Stimulated activated CD8-positive, alpha-beta memory T cell treated with anti-CD3 and anti-CD28 coated beads, Interleukin-4, amount 100 ng/mL, for 1 hour (primary cell): ENCODE measurements at places on chromosomes 6 and 20.

DNA sequence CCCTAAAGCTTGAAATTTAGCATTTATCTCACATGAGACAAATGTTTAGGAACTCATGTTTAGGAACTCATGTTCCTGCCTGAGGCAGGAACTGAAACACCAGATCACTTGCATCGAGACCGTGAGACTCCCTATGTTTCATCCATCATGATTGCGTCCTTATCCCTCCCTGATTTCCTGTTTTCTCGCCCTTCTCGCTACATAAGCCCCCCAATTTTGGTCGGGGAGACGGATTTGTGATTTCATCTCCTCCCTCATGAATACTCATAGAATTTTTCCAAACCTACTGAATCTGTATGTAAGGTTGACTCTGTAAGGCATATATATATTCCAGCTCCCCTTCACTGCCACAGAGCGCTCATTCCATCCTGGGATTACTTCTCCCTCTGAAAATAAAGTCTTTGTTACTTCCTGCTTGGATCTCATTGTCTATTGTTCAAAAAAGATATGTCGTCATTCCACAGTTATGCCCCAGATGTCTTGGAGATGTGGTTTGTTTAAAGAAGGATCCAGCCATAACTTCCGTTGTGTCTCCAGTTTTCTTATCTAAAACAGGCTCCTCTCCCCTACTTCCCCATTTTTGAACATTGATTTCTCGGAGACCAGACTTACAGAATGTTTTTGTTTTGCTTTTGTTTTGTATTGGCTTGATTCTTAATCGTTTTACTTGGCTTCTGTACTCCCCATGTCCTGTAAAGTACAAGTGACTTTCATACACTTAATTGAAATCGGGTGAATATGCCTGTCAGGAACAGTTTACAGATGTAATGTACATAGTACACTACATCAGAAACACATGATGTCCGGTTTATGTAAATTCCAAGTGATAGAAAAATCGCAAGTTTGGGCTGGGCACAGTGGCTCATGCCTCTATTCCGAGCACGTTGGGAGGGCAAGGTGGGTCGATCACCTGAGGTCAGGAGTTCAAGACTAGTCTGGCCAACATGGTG, 118.7 kb downstream of the HFE start:
- no peak for DNase-seq

GRCh38 chr20:40720826-40721225, 31.8 kb upstream of the MAFB start:
- no peak for DNase-seq

DNA sequence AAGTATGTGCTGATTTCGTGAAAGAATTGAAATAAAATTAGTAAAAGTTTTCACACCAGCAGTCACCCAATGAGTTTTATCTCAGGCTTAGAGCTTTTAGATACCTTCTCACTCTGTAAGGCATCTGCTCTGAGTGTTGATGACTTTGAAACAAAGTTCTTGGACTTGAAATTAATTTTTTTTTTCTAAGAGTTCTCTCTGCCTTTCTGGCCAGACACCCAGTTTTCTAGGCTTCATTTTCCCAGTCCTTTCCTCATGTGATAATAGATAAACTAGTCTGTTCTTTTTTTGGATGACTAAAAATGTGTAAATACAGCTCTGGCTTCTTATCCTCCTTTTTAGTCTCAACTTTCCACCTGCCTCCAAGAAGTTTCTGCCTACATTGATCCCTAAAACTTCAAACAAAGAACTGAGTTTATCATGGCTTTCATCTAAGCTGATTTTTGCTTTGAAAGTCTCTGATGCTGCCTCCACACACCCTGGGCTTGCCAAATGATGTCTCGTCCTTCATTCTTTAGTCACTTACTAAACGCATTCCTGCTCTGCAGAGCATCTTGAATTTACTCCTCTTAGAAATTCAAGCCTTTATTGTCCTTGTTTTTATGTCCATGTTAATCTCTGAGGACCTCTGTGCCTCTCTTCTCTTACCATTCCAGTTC, 32.7 kb downstream of the SLX4IP start:
- DNase-seq: no peak

DNA sequence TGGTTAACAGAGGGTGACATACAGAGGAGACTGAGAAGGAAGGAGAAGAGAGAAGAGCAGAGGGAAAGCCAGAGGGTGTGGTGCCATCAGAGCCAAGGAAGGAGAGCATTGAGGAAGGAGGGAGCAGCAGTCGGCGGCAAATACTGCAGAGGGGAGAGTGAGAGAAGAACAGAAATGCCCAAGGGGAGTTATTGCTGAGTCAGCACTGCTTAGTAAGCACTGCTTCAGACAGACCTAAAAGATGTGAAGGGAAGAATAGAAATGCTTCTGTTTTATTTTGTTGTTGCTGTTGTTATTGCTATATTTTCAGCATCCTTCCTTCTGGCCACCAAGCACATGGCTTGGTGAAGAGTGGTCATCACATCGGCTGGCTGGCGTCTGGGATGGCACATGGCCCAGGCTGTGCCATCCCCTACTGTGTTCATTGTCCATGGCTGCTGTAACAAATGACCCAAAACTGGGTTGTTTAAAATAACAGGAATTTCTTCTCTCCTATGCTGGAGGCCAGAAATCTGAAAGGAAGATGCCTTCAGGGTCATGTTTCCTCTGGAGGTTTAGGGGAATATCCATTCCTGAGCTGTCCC, 204.1 kb upstream of the CNR1 start:
- no peak for DNase-seq

GRCh38 chr6:119470893-119471542, 121.5 kb upstream of the MAN1A1 start:
- no peak for DNase-seq

- no peak for DNase-seq
These were observed 60.9 kb downstream of the RPRD1B start for GRCh38 chr20:38094373-38094891.

DNA sequence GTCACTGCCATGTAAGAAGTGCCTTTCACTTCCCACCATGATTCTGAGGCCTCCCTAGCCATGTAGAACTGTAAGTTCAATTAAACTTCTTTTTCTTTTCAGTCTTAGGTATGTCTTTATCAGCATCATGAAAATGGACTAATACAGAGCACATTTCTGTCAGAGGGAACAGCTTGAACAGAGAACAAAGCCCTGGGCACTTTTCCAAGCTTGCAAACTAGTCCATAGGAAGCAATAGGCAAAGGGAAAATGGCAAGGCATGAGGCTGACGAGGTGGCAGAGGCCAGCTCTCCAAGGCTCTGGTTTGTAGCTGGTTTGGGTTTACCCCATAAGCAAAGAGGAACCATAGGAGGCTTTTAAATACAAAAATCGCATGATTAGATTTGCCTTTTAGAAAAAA, 185.1 kb upstream of the HDDC2 start:
- DNase-seq: no peak

DNA sequence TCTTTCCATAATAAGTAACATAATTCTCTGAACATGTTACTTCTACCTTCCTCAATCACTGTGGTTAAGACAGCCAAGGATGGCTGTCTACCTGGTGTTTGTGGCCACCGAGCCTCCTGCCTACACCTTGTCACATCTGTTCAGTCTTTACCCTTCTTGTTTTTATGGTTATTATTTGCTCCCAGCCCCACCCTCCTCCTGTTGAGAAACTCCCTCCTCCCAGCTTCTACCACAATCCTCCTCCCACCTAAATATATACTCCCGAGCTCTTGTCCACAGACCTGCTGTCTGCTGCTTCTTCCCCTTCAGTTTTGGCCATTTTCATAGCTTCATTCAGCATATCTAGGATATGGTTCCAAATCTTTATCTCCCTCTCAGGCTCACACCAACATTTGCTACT, 35.7 kb upstream of the GABRR1 start:
- DNase-seq: no peak

DNA sequence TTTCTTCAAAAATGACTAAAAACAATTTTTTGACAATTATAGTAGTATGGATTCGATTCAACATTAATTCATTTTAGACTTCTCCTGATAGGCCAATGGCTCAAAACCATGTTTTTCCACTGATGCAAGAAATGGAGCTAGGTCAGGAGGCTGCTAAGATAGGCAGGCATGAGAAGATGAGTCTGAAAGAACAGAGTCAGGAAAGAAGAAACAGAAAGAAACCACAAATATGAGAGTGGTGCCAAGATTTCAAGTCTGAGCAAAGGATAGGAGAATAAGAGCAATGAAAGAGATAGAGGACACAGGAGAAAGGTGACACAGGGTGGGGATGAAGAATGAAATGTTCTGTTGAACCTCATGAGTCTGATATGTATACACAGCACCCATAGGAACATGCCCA, 112.2 kb downstream of the TASP1 start:
- no peak for DNase-seq

GRCh38 chr20:9617940-9618339, 103.5 kb downstream of the LAMP5 start:
- DNase-seq: no peak

GRCh38 chr6:161835500-161836215, 561.8 kb upstream of the AGPAT4 start:
- DNase-seq: no peak

DNA sequence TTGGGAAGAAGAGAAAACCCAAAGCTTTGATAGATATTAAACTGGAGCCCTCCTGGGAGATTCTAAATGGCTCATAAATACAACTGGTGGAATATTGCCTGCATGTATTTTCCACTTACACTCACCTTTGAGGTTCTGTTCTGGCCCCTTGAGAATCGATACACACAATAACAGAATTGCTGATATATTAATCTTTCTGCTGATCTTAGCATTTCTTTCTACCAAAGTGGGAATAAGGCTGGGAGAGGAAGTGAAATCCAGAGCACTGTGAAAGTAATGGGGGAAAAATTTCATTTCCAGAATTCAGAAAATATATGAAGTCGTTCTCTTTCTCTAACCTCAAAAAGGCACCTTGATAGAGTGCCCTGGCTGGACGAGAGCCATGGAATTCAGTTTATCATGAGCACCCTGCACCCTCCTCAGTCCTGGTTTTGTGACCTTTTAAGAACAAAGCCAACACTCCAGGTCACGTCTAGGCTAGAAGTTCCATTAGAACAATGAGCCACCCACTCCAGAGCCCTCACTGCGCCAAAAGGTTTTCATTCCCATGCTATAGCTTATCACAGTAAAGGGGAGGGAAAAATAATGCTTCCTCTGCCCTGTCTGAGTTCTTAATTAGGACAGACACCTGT, 244.5 kb downstream of the CD83 start:
- no peak for DNase-seq

- DNase-seq: no peak
These were observed 394.8 kb upstream of the RNF217 start for GRCh38 chr6:124567401-124567800.

- no peak for DNase-seq
These were observed 69.1 kb downstream of the LCA5 start for GRCh38 chr6:79468116-79468515.

DNA sequence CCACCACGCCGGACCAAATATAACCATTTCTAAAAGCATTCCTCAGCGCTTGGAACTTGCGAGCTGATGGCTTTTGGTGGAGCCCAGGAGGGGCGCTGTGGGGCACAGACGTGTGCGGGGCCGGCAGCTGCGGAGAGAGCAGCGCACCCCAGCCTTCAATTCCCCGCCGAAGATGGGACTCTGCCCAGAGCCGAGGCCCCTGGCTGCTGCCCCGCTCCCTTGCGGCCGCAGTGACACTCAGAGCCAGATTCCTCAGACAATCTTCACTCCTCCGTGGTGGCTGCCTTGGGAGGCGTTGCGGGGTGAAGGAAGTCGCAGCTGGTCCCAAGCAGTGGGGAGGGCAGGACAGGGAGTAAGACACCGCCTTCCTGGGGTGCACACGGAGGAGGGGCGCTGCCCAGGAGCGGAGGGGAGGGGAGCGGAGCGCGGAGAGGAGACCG, 87.7 kb downstream of the TMEM242 start:
- DNase-seq: no peak

DNA sequence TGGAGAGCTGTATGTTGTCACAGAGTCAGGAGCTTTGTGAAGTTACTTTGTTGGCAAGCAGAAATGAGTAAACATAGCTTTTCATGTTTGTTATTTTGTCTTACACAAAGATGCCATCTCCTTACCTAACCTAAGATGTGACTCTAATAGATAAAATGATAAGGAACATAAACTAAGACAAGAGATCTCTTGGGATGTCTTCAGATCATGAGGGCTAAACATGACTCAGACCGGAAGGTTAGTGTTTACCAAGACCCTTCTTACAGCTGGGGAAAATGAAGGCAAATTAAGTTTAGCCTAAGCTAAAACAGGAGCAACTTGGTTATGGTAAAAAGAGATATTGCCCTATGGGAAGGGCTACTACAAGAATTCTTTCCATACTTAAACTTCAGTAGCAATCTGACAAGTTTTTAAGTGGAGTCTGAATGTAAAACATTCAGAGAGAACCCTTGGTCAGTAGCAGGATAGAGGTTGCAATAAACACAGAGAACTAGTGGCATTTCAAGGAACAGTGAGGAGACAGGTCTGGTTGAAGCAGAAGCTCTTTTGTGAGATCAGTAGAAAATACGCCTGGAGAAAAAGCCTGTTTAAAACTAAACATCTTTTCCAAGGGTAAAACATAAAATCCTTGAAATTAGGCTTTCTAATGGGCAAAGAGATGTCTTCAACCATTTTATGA, 29.9 kb downstream of the SGK1 start:
- no peak for DNase-seq

DNA sequence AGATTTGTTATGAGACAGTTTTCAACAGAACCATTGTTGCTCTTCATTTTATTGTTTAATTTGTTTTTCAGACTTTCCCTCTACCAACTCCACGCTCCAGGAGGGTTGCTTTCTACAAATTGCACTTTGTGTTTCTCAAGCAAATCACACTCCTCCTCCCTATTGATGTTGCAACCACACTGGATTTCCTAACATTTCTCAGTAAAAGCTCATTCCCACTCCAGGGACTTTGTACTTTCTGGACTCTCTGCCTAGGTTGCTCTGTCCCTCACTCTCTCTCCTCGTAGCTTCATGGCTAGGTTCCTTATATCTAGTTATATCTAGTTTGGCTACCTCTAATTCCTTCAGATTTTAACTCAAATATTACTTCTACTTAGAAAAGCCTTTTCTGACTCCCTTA, 20.3 kb downstream of the PGK2 start:
- DNase-seq: no peak

GRCh38 chr6:37100745-37101144, 69.2 kb upstream of the PIM1 start:
- DNase-seq: no peak

DNA sequence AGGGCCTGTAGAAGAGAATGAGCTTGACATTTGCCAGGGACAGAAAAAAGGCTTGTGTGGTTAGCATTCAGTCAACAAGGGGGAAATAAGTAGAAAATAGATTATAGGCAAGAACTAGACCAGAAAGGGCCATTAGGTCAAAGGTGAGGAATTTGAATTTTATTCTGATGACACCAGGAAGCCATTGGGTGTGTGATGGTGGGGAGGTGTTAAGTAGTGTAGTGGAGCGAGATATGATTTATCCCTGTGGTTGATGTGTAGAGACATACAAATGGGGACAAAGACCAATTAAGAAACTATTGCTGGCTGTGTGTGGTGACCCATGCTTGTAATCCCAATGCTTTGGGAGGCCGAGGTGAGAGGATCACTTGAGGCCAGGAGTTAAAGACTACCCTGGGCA, 11.0 kb downstream of the DSTN start:
- no peak for DNase-seq

GRCh38 chr6:165325609-165326008, 16.2 kb upstream of the C6orf118 start:
- DNase-seq: no peak

GRCh38 chr6:53792016-53792415, 2.8 kb upstream of the LRRC1 start:
- no peak for DNase-seq
